HEK293T (cell line): ENCODE measurements at places on chromosomes 12 and 14.

GRCh38 chr12:41981758-41982157 lies 162.9 kb downstream of the GXYLT1 start:
- no peak for DNase-seq

DNA sequence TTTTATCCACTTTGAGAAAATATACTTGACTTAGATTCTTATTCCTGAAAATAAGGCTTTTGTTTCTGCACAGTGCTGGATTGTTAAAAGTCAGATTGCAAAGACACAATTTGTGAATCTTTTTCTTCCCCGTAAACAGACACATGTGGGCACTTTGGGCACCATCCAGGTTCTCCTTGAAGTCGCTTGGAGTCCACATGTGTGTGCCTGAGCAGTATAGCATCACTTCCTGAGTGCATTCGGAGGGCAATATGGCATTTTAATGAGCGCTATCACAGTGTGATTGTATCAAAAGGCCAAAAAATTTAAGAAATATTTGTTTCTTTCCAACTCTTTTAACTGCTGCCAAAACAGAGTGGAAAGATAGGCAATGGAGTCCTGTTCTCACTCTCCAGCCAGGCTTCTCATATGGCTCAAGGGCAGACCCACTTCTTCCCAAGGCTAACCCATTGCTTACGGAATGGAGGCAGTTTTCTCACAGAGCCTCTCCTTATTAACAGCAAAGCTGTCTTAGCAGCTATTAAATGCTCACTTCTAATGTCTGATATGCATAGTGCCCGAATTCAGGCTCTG lies 397.1 kb downstream of the EGLN3 start:
- DNase-seq = no peak

DNA sequence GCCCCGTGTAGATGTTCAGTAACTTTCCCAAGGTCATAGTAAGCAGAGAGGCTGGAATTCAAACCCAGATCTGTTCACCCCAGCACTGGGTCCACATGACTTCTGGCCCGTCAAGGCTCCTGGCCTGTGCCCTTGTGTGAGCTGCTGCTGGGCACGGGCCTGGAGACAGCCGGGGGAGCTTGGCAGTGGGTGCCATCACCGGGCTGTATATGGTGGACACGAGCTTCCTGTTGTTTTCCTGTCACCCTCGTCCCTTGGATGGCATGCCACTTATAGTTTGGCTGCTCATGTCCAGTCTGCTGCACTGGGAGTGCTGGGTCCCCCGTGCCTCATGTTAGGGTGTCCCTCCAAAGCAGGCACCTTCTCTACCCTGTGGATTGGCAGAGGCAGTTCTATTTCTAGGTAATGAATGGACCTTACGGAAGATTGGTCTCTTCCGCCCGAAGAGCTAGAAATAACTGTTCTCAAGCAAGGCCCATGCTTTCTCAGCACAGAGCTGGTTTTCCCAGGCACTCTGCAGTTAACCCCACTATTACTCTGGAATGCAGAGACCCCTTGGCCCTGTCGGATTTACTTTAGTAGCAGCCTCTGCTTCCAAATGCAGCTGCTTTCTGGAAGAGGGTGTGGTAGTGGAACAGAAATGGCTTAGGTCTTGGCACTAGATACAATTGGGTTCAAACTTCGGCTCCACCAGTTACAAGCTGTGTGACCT lies 44.3 kb downstream of the ELK3 start:
- DNase-seq = no peak

DNA sequence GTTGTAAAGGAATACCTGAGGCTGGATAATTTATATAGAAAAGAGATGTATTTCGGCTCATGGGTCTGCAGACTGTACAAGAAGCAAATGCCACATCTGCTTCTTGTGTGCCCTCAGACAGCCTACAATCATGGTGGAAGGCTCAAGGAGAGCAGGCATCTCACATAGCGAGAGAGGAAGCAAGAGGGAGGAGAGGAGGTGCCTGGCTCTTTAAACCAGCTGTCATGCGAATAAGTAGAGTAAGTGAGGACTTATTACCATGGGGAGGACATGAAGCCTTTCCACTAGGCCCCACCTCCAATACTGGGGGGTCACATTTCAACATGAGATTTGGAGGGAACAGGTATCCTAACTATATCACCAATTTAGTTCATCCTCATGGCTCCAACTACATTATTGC lies 118.7 kb downstream of the ACSS3 start:
- DNase-seq = no peak

DNA sequence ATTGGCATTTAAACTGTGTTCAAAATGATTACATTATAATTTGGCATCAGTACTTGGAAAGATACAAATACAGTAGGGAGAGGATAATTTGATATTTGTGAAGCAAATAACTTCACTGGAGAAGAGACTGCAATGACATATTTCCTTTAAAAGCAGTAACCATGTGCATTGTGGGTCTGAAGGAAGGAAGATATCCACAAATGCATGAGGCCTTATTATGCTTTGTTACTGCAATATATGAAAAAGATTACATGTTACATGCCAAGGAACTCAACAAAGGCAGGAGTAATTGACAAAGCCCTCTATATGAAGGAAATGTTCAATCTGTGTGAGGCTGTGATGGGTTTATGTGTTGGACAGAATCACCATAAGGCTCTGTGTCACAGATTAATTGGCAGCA lies 391.5 kb downstream of the APAF1 start:
- no peak for DNase-seq

DNA sequence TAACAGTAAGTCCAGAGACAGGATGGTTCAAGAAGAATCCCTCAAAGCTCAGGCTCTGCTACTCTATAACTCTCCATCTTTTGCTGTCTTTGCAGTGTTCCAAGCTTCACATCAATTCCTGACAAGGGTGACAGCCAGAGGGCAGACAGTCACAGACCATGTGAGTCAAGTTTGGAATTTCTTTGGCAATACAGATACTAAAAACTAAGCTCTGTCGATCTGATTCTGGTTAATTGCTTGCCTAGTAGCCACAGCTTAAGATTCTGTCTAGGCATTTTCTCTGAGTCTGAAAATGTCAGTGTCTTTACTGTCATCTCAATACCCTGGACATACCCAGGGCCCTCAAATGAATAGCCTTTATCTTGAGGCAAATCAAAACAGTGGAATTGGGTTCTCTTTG lies 153.7 kb downstream of the CEP128 start:
- no peak for DNase-seq

GRCh38 chr12:31728289-31728916 lies 418 bp downstream of the AMN1 start:
- DNase-seq = peak; percentile 44

GRCh38 chr14:92447416-92448197 lies 66.0 kb upstream of the RIN3 start:
- DNase-seq = no peak

DNA sequence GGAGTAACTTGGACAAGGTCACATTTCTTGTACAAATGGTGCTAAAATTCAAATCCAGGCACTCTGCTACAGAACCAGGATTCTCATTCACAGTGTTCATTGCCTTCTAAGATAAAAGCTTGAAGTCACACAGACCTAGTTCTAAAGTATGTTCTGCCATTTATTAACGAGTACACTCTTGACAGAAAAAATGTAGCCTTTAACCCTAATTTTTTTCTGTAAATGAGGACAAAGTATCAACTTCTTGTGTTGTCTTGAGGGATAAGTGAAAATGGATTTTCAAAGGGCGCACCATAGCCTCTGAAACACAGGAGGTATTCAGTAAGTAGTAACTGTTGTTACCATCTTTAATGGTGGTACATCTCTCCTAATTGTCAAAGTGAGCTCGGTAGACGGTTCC lies 379.8 kb upstream of the FLRT2 start:
- no peak for DNase-seq

DNA sequence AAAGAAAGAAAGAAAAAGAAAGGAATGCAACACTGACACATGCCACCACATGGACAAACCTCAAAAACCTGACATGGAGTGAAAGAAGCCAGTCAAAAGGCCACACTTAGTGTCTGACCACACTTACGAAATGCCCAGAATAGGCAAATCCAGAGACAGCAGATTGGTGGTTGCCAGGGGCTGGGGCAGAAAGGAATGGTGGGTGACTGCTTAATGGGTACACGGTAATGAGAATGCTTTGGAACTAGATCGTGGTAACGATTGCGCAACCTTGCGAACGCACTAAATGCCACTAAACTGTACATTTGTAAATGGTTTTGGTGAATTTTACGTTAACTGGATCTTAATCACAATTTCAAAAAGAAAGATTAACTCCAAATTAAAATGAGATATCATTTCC lies 39.5 kb downstream of the SCARB1 start:
- DNase-seq = no peak

DNA sequence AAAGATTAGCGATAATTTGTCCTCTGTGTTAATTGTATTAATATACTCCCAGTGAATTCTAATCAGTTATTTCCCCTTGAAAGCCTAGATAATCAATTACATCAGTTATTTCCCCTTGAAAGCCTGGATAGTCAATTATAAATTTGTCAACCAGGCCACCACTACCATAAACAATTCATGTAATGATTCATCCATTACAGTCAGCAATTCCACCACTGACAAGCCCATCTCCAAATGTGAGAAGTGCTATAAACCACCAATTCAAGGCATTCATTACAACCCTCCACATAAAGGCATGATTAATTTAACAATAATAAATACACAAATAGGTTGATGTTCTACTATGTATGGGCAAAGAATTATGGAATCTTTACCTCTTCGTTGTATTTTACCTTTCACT lies 40.9 kb downstream of the INTS13 start:
- no peak for DNase-seq

DNA sequence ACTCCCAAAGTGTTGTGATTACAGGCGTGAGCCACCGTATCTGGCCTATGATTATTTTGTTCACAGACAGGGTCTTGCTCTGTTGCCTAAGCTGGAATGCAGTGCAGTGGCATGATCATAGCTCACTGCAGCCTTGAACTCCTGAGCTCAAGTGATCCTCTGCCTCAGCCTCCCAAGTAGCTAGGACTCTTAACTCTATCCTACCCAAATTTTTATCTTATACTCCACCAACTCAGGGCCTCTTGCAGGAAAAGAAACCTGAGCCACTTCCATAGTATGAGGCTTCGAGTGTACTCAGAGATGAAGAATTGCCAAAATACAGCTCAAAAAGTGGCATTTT lies 828 bp downstream of the MMAB start:
- DNase-seq = no peak

- no peak for DNase-seq
These were observed 340.2 kb downstream of the MED13L start for GRCh38 chr12:115936997-115937916.

DNA sequence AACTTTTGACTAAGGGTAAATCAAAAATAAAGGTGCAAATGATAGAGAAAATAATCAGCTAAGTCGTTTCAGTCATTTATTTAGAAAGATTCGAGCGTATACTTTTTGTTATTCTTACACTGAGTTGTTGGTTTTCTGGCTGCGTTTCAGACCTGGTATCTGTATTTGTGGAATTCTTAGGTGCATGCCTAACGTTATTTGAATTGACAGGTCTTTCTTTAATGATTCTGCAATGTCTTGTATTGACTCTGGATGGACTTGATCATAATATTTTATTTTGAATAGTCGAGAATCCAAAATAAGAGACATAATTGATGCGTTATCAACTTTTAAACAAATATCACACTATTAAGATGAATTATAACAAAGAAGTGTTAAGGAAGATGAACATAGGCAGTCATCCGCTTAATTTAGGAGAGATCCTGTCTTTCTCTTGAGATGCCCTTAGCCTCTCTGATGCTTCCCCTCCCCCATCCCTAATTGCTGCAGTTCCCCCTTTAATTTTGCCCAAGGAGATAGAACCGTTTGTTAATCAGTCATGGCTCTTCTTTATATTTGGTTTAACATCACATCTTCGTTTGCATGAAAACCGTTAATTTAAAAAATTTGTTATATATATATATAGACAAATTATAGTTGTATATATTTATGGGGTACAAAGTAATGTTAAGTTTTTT lies 1.8 kb downstream of the ALX1 start:
- no peak for DNase-seq

DNA sequence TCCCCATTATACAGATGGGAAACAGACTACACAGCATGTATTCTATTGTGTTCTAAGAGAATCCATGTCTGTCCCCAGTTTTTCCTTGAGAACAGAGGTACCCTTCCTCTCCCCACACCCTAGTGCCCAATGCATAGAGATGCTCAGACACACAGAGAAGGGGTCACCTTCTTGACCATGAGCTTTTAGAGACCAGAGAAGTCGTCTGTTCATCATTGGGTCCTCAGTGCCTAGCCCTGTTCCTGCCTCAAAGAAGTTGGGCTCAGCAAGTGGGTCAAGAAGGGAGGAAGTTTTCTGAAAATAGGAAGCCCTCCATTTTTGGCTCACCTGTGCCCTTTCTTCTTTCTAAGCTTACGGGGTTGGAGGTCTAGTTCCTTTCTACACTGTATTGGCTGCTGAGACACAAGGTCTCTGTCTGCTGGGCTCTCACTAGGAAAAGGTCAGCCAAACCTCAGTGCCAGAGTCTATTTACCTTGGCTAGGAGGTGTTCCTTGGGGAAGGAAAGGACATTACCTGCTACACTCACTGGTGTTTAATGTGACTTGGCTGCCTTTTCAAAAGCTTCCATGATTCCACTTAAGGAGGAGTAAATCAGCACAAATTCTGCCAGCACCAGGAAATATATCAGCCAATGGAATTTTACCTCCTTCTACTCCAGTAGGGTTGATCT lies 198.5 kb upstream of the PWP1 start:
- no peak for DNase-seq

- no peak for DNase-seq
These were observed 65.0 kb downstream of the RFLNA start for GRCh38 chr12:124359671-124360581.

DNA sequence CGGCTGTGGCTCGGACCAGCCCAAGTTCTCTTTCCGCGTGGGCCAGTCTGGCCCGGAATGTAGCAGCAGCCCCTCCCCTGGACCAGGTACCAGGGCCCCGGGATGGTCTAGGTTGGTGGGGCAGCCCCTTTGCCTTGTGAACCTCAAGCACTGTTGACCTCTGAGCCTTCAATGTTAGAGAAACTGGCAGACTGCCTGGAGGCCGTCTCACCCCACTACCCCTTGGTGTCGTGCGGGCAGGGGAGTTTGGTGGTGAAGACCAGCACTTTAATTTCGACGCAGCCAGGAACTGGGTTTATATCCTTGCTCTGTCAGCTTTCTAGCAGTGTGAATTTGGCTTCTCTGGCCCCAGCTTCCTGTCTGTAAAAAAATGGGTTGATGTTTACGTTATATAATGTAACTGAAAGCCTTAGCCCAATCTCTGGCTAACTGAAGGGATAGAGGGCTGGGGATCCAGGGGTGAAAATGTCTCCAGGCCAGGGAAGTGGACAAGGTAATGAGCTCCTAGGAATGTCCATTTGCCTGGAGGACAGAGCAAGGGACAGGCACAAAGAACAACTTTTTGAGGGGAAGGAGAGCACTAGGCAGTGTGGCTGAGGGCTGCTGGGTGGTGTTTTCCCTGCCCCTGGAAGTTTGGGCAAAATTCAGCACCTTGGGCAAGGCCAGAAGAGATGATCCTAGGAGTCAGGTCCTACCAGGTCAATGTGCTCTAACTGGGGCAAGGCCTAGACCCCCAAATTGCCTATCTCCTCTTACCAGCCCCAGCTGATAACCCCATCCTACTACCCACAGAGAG lies 11.4 kb downstream of the MCRS1 start:
- DNase-seq = no peak

DNA sequence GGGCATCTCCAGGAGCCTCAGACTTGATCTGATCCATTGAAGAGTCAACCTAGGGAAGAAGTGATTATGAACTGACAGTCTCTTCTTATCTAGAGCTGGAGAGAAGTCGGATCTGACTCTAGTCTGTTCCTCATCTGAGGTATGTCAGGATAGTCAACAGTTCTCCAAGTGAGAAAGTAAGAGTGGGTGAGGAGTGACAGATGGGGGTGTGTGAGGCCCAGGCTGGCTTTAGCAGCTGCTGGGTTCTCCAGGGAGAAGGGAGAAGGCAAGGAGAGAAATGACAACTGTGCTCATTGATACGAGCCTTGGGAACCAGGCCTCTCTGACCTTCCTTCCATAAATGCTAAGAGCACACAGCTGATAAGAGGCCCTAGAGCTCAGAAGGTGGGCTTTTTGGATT lies 53.3 kb downstream of the IRAK3 start:
- no peak for DNase-seq
